Activated CD8-positive, alpha-beta memory T cell treated with anti-CD3 and anti-CD28 coated beads, Interleukin-2, amount 10 ng/mL, durations not matched to agents 7 days and 5 days (primary cell): ENCODE measurements at places on chromosomes 1 and 21. TPM values are rescaled to one million over a fixed set of nuclear protein-coding genes. Genes with fewer than 3 reads are reported as not detected.

DNA sequence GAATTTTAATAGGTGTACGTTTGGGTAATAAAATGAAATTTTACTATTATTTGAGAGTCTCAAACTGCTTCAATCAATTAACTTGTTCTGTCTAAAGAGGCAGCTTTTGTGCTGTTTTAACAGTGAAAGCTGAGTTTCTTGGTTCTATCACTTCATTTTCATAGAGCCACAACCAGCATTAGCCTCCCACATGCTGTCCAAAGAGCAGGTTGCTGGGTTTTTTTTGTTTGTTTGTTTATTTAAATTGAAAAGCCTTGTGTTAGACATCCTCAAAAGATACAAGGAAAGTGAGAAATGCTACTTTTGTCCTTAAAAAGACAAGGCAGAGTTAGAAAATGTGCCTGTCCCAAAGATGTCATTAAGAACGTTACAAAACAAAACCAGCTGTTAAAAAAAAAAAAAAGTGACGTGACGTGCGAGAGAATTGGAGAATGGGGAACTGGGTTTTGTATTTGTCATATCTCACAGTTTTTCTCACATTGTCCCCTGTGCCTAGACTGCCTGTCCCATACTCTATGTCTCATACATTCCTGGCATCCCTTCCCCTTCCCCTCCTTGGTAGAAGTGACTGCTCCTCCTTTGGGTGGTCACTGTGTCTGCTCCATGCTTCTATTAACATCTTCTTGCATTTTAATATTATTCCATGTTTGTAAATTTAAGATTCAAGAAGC lies 63.1 kb upstream of the CD34 start:
- DNase-seq = no peak

JAK1 gene
- 166 TPM for total RNA-seq

GRCh38 chr1:76015478-76016103 lies 59.0 kb upstream of the ST6GALNAC3 start:
- DNase-seq = no peak

DNA sequence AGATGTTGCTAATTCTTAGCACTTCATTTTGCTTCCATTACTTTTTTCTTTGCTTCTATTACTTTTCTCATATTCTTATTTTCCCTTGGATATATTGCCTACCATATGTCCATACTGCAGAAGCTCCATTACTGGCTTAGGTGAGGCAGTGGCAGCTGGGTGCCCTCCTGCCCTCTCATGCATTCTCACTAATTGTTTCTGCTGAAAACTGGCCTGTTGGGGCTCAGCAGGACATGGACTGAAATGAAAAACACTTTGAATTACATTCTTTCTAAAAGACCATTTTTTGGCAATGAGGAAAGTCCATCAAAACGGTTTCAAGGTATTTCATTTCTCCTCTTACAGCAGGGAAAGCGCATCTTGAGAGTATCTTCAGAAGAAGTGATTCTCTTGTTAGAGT lies 122.9 kb downstream of the MAST2 start:
- no peak for DNase-seq

DNA sequence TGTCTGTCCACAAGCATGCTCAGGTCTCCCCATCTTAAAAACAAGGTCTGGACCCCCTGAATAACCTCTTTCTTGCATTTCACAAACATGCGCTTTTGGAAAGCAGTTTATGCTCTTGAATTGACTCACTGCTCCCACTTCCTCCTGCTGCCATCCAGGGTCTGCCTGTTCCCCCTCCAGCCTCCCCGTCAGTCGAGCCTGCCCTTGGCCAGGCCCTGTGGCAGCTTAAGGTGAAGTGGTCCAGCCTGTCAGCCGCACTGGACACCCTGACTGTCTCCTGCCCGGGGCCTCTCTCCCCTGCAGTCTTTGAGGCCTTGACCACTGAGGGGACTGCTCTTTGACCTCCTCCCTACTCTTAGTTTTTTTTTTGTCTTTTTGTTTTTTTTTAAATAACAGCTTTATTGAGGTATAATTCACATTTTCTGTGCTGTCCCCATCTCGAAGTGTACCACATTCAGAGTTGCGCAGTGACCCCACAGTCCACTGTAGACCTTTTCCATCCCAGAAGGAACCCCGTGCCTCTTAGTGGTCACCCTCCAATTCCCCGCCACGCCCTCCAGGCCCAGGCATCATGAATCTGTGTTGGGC lies 18.3 kb downstream of the GPR137B start:
- no peak for DNase-seq

GRCh38 chr1:205751036-205751651 lies 1.2 kb upstream of the NUCKS1 start:
- no peak for DNase-seq

- no peak for DNase-seq
These were observed 116.6 kb upstream of the IVNS1ABP start for GRCh38 chr1:185433667-185434066.

DNA sequence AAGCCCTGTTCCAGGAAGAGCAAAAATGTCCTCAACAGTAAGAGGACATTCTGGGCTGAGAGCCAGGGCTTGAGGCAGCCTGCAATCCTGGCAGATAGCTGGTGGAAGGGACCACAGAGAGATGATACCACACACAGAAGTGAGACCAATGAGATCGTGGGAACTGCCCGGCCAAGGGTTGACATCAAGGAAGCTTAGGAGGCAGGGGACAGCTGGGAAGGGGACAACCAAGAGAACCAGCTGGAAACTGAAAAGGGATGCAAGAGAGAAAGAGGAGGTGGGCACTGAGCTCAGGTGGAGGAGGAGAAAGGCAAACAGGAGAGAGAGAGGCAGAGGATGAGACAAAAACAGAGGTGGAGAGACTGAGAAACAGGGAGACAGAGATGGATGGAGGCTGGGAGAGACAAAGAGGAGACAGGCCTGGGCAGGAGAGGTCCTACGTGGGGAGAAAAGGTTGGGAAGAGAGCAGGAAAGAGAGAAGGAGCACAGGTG lies 9.2 kb downstream of the PDZK1IP1 start:
- no peak for DNase-seq

DNA sequence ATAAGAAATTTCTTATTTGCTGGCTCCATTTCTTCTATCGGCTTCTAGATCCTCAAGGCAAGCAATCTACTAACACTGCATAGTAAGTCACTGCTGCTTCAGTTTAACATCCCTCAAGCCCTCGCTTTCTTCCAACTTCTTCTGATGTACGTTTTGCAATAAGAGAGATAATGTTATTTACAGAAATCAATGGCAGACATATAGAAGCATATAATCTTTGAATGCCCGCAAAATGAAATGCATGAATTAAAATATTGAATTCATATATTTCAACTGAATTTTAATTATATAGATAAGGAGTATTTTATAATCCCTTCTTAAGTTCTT lies 143.8 kb downstream of the KCTD3 start:
- DNase-seq = no peak

- no peak for DNase-seq
These were observed 340.7 kb downstream of the ADGRL2 start for GRCh38 chr1:82141390-82141789.

DNA sequence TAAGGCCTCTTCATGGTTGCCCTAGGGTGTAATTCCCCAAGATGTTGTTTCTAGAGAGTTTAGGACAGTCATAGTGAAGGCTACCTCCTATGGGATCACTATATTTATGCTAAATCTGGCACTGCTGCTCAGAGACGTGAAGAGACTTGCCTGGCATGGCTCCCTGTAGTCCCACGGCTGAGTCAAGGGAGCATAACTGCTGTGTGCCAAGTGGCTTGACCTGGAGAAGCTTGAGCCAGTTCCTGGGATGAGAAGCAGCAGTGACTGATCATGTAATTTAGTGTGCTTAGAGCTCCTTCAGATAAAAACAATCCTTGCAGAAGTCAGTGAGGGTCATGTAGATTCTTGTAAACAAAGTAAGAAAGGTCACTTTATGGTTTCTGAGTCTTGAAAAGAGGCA lies 68.9 kb upstream of the TSPAN2 start:
- no peak for DNase-seq

GRCh38 chr1:65772607-65773006 lies 20.1 kb upstream of the PDE4B start:
- DNase-seq = no peak

PLA2G2F gene
- total RNA-seq = not detected

DNA sequence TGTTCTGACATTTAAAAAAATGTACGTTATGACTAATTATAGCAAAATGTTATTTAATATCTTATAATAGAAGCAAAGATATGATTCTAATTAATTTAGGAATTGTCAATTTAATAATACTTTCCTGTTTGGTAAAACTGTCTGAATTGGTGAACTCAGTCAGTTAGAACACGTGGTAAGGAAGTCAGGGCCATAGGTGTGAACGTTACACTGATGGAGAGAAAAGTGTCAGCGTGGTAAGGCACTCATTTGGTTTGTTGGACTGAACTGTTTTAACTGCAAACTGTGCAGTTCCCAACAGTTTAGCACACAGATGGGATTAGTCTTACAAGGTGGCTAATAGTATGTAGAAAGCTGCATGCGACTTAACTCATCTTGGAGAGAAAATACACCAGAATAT lies 102.9 kb downstream of the EPB41 start:
- no peak for DNase-seq

DNA sequence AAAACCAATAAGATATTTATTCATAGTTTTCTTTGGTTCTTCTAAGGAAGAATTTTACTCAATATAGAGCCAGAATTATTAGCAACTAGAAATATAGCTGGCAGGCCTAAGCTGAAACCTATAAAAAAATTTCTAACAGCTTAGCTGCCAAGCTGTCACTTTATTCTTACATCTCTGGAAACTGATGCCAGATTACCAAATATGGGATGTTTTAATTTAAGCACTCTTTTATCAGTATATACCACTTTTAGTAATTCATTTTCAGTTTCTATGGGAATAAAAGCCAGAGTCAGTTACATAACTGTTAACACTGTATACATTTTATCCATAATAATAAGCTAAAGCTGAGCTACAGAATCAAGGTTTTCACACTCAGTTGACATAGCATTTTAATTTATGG lies 68.7 kb upstream of the MPC2 start:
- no peak for DNase-seq
